Stomach (tissue), 19 donors: ENCODE measurements at places on chromosomes 12 and 14. TPM values are rescaled to one million over a fixed set of nuclear protein-coding genes. Genes with fewer than 3 reads are reported as not detected.

- DNase-seq, result no peak
Observed at GRCh38 chr12:16307856-16308475, 30.5 kb upstream of the SLC15A5 start.

DNA sequence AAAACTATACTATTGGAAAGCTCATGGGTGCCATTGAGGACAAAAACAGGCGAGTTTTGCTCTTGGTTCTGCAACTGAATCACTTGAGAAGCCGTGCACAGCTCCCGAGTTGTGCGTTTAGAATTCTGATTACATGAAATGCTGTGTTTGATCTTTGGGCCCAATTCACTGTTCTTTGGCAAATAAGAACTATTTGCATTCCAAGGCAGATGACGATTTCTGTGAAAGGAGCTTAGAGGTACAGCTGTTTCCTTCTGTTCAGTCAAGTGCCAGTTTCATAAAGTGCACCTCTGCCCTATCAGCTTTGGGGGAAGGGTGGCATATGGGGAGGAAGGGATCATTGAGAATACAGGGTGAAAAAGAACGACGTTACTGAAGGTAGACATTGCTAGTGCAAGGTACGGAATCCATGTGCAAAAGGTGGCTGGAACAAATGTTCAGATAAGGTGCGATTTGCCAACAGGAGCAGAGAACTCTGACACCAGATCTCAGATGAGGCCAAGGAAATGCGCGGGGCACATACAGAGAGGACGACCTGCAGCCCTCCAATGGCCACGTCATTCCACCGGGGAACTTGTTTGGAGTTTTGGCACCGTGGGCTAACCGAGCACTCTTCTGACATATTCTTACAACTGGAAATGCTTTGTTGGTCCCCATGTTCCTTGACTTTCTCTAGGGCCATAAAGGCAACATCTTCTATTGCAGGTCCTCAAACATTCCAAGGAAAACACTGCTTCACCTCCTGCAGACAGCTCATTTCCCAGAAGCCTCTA, 30.1 kb downstream of the TCHP start:
- DNase-seq, result peak; percentile 28

DNA sequence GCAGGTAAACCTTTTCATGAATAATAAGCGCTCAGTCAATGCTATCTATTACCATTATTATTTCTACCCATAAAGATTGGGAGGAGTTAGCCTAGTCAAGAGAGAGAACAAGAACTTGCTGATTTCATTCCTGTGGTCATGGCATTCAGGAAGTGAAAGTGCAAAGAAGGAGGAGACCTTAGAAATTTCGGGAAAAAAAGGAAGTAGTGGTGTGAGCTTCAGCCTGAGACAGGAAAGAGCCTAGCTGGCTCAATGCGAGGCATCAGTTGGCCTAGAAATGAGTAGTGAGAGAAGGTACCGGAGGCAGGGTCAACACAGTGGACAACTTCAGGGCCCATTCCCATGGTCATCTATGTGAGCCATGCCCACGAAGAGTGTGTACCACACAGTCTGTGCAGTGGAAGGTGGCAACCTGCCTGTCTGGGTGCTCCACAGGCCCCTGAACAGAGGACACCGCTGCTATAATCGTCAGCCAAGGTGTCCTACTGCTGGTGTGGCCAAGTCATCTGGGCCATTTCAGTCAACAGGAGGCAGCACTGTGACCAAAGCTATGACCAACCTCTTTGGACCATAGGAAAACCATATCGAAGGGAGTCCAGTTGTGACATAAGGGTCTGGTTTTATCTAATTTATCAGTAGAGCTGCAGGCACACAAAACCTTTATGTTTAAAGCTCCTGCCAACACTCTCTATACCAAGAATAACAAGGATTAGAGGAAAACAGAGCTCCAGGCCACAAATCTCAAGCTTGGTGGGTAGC, 16.2 kb upstream of the STON2 start:
- DNase-seq, result peak; percentile 23

- DNase-seq, result no peak
Observed at GRCh38 chr14:41925409-41925808, 318.7 kb downstream of the LRFN5 start.

DNA sequence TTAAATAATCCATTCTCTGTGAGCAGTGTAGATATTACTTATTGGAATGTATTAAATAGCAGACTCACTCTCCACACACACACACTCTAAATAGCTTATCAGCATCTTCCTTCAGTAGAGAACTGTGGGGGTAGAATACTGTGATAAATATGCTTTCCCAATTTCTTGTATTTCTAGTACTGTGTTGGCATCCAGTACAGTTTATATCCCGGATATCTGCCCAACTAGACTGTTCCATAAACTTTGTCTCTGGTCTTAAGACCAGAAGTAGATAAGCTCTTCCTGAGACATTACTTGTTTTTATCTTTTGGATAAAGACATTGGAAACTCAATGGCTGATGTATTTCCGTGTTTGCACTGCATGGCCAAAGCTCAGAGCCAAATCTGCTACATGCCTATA, 136.2 kb upstream of the PDZRN4 start:
- DNase-seq, result no peak

GRCh38 chr12:51827925-51828818, 20.3 kb downstream of the FIGNL2 start:
- peak; percentile 80 for DNase-seq

DNA sequence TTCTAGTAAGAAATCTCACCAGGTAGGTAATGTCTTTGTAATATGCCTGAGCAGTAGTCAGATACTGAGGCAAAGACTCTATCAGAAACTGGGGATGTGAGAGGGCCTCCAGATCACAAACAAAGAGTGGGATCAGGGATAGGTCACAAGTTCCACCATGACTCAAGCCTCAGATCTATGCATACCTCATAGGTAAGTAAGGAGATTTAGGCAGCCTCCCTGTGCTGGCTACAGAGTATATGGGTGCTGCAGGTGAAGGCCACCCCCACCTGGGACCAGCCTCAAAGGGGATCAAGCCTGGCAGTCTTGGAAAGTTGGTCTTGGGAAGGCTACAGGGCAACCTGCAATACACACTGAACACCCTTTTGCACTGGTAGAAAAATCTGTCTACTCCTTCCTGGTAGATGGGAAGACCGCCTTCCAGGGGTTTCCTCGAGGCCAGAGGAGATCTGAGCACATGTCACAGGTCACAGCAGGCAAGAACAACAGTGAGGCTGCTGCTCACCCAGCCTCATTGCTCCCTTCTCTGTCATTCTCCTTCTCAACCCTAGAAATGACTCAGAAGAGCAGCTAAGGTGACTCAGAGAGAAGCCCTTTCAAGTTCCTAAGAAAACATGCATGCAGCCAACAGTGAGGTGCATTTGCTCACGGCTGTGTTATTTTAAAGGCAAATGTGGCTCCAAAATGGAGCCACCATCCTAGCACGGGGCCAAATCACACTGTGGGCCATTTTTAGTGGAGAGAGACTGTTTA, 143.4 kb upstream of the CDKN3 start:
- no peak for DNase-seq

- DNase-seq, result no peak
Observed at GRCh38 chr12:110869026-110869425, 22.2 kb downstream of the CCDC63 start.

DNA sequence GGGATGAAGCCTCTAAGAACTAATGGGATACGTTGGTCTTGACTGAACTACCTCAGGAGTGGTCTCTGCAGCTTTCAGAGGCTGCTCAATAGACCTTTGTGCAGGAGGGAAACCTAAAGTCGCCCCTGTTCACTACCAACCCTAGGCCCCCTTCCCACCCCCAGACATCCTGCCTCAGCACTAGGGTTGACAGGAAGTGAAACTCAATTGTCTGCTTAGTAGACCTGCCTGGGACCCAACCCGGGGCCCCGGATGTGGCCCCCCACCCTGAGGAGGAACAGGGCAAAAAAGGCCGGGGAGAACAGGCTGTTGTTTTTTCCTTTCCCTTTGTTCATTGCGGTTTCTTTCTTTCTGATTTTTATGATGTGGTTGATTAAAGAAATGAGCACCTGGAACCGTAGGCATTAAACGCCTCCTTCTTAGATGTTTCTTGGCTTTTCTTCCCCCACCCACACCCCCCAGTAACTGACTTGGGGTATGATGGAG, 1.6 kb upstream of the DGKA start:
- peak; percentile 52 for DNase-seq

DNA sequence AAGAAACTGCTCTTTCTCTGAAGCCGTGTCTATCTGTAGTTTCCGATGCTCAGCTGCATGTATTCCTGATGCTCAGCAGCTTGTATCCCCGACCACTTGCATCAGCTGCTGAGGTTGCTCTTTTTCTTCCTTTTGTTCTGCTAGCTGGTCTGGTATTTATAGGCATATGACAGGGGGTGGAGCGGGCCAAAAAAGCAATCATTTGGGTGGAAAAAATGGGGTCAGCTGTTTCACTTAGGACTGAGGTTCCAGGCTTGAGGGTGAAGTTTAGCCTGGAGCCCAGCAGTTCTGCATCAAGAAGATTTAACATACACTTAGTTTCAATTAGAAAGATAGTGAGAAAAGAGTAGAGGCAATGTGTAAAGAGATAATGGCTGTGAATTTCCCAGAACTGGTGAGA, 23.6 kb upstream of the AMN1 start:
- no peak for DNase-seq

GRCh38 chr14:101781240-101782061, 19.9 kb downstream of the PPP2R5C start:
- DNase-seq, result no peak

GRCh38 chr14:63899953-63900352, 47.1 kb downstream of the SYNE2 start:
- no peak for DNase-seq

GRCh38 chr14:83421711-83422110, 1888.1 kb upstream of the SEL1L start:
- DNase-seq, result peak; percentile 3

GRCh38 chr12:105462831-105463230, 132.3 kb downstream of the C12orf75 start:
- DNase-seq, result no peak

GRCh38 chr14:49306152-49306751, 279.9 kb downstream of the RPS29 start:
- peak; percentile 34 for DNase-seq

DNA sequence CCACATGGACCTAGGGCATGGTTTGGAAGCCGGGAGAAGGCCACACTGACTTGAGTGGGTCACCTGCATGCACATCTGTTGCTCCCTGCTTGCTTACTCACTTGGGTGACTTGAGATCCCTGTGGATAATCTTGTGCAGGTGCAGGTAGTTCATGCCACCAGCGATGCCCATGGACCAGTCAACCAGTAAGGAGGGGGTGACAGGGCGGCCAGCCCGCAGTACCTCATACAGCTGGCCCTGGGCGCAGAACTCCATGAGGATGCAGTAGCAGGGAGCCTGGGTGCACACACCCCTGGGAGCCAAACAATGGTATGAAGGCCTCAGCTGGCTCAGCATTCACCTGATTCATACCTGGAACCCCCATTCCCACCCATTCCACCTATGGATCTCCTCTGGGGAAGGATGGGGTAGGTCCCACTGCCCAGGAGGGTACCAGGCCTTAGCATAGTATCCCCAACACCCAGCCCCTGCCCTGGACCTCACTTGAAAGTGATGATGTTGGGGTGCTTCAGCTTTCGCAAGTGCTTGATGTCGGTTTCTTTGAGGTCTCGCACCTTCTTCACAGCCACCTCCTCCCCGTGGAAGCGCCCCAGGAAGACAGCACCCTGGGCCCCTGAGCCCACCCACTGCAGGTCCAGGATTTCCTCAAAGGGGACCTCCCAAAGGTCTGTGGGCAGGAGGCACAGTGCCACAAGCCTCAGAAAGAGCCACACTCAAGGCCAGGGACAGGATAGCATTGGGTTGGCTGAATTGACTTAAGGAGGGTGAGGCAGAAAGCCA, 13.1 kb downstream of the MAP3K12 start:
- DNase-seq, result no peak

DNA sequence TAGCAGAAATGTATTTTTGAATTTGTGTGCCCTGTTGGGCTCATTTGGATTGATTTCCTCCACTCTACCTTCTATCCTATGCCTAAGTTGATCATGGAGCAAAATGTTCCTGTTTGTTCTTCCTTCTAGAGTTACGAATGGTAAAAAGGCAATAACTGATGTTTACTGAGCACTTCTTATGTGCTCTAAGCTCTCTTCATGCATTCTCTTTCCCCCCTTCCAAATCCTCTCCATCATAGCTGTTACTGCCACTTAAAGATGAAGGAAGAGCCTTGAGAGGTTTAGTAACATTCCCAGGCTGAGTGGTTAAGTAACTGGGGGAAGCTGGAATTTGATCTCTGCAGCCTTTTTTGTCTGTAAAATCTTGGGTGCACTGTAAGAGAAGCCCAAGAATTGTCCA, 60.1 kb downstream of the CHST11 start:
- no peak for DNase-seq

GRCh38 chr12:25083211-25083610, 111.7 kb downstream of the DNAI7 start:
- no peak for DNase-seq

GRCh38 chr12:94922561-94922960, 80.9 kb downstream of the NDUFA12 start:
- no peak for DNase-seq

DNA sequence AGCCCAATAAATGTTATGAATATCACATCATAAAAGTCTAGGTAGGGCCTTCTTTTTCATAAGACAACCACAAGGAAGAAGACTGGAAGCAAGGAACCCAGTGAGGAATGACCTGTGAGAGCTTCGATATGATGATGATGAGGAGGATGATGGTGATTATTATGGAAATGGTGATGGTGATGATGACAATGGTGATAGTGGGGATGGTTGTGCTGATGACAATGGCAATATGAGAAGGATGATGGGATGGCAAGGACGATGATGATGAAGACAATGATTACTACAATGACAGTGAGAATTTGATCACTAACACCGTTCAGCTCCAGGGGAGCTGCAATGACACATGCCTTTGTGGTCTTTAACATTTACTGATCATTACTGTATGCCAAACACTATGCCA, 7.7 kb upstream of the CKAP4 start:
- no peak for DNase-seq

DNA sequence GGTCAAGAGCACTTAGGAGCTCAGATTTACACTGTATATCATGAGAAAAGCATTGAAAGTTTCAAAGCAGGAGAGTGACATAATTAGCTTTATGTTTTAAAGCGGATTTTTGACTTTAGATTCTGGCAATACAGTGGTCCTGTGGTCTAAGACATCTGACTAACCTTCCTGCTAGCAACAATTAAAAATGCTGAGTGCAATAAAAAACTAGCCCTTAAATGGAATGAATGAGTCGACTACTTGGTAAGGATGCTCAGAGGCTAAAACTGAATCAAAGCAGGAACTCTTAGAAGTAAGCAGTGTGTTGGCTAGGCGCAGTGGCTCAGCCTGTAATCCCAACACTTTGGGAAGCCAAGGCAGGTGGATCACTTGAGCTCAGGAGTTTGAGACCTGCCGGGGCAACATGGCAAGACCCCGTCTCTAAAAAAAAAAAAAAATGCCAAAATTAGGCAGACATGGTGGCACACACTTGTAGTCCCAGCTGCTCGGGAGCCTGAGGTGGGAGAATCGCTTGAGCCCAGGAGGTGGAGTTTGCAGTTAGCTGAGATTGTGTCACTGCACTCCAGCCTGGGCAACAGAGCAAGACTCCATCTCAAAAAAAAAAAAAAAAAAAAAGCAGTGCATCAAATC, 18.9 kb downstream of the BICD1 start:
- no peak for DNase-seq

DDX47 gene
- 108 TPM for total RNA-seq

VWF gene
- 69.6 TPM for total RNA-seq

ESR2 gene
- total RNA-seq, result 0.58 TPM

INHBE gene
- not detected for total RNA-seq

CLEC9A gene
- total RNA-seq, result not detected

LTBP2 gene
- total RNA-seq, result 10.5 TPM

ZNF891 gene
- 2.7 TPM for total RNA-seq

LRP1 gene
- total RNA-seq, result 510 TPM

TAS2R46 gene
- 2.2 TPM for total RNA-seq

MYH7 gene
- total RNA-seq, result not detected

SYCP3 gene
- total RNA-seq, result not detected

RASAL1 gene
- total RNA-seq, result 8.8 TPM

PLEK2 gene
- total RNA-seq, result 17.8 TPM

ANO4 gene
- not detected for total RNA-seq

GYS2 gene
- total RNA-seq, result not detected
